Anterior cingulate cortex (tissue), 58 donors: ENCODE measurements at places on chromosomes 2 and 18.

- DNase-seq = no peak
Measured at GRCh38 chr18:61400016-61400635, 66.9 kb downstream of the CDH20 start.

- DNase-seq = peak; percentile 67
Measured at GRCh38 chr2:11657646-11658045, 12.3 kb downstream of the NTSR2 start.

DNA sequence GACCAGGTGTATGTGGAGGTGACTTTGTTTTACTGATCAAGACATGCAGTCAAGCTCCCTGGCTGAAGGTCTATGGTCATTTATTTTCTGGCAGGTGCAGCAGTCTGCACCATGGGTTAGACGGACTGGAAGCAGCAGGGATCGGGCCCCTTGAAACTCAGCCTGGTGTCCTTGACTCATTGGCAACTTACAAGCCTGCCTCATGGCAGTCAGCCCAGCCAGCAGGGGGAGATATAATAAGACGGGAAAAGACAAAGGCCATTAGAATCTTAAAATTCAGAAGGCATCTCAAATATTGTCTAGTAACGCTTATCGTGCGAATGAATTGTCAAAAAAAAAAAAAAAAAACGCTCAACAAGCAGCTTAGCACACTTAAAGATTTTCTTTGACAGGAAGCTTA, 308.2 kb downstream of the EN1 start:
- no peak for DNase-seq

DNA sequence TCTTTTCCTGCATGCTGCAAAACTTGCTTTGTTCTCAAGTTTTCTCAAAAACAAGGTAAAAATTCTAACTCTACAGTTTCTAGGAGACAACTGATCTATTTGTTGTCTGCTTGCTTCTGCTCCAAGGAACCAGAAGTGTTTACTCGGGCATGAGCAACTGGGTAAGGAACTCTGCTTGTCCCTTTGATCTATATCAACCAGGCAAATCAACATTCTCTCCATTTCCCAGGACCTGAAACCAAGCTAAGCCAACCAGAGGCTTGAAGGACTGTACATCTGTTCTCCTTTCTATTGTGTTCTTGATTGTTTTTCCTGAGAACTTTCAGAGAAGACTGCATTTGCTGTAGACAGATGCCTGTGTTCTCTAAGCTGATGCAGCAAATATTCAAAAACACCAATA, 335.0 kb upstream of the KCNH7 start:
- DNase-seq = no peak
